ENCODE measurements at places on chromosomes 4 and X.

DNA sequence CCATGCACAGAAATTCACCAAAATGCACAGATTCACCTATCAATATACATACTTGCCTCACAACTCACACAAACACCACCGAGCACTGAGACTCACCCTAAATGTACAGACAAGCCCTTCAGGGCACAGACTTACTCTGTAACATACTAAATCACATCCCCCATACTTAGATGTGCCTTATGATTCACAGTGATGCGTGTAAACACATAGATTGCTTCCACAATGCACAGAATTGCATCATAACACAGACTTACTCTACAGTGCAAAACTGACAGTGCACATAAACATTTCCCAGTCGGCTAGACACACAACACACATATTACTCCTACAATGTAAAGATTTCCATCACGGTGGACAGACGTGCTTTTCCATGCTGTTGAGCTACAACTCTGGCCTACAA lies 6.2 kb downstream of the LINC00632 start:
- no peak overlapping the region for H3K4me3 ChIP-seq
- H3K36me3 ChIP-seq = no peaks in the 10 kb centered on the region
- H3K4me1 ChIP-seq = peaks cover 9% of the 10 kb centered on the region
- DNase-seq = no peak

DNA sequence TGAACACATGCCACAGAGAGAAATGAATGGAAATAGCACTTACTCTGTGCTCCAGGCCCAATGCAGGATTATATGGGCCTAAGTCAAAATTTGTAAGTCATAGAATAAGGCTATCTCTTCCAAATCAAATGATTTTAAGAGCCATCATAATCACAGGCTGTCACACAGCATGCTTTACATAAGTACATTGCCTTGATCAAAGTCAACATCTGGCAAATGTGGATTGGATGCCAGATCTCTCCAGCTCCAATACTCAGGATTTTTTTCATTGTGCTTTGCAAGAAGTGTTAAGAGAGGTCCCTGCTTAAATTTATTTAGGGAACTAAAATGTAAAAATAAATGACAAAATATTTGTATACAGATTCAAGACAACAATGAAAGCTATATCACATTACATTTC lies 299.9 kb downstream of the PRDM5 start:
- no peak overlapping the region for H3K4me3 ChIP-seq
- H3K27me3 ChIP-seq = no peaks in the 10 kb centered on the region
- H3K4me1 ChIP-seq = no peaks in the 10 kb centered on the region

GRCh38 chrX:2931612-2932011 lies 2.5 kb upstream of the ARSD start:
- no peak for DNase-seq
- H3K36me3 ChIP-seq = no peaks in the 10 kb centered on the region
- no peaks in the 10 kb centered on the region for H3K27me3 ChIP-seq
- H3K27ac ChIP-seq = no peak overlapping the region
- H3K4me3 ChIP-seq = no peak overlapping the region

- no peaks in the 10 kb centered on the region for H3K27me3 ChIP-seq
- H3K36me3 ChIP-seq = no peaks in the 10 kb centered on the region
- no peak for DNase-seq
Measured at GRCh38 chr4:98284640-98285046, 23.5 kb downstream of the RAP1GDS1 start.

DNA sequence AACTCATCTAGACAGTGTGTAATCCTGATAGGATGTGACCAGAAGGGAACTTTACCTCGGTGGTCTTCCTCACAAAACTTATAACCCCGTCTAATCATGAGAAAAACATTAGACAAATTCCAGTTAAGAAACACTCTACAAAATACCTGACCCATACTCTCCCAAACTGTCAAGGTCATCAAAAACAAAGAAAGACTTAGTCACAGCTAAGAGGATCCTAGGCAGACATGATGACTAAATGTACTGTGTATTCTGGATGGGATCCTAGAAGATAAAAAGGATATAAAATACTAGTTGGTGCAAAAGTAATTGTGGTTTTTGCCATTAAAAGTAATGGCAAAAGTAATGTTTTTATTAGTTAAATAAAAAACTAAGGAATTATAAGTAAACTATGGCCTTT lies 81.6 kb downstream of the DTHD1 start:
- no peaks in the 10 kb centered on the region for H3K27me3 ChIP-seq
- H3K4me3 ChIP-seq = no peak overlapping the region
- H3K36me3 ChIP-seq = no peaks in the 10 kb centered on the region

GRCh38 chrX:154000051-154000450 lies 19.7 kb downstream of the IRAK1 start:
- H3K36me3 ChIP-seq = no peaks in the 10 kb centered on the region
- DNase-seq = no peak
- no peak overlapping the region for H3K27ac ChIP-seq
- no peaks in the 10 kb centered on the region for H3K27me3 ChIP-seq

DNA sequence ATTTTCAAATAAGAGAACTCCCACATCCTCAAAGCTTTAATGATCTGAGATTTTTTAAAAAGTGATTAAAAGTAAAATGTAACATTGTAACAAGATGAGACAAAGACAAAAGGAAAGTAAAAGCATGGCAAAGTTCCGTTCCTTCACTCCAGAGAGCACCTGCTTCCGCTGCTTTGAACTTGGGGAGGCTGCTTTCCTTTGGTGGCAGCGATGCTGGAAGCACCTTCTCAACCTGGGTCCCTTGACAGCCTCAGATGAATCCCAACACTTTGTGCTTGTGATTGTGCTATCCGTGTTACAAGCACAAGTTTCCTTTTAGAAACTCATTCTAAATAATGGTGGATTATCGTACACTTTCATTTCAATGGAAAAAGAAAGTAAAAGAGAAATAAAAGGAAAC lies 59.7 kb downstream of the HADH start:
- peaks cover 2% of the 10 kb centered on the region for H3K27me3 ChIP-seq
- H3K4me3 ChIP-seq = no peak overlapping the region
- DNase-seq = no peak
- no peak overlapping the region for H3K27ac ChIP-seq

DNA sequence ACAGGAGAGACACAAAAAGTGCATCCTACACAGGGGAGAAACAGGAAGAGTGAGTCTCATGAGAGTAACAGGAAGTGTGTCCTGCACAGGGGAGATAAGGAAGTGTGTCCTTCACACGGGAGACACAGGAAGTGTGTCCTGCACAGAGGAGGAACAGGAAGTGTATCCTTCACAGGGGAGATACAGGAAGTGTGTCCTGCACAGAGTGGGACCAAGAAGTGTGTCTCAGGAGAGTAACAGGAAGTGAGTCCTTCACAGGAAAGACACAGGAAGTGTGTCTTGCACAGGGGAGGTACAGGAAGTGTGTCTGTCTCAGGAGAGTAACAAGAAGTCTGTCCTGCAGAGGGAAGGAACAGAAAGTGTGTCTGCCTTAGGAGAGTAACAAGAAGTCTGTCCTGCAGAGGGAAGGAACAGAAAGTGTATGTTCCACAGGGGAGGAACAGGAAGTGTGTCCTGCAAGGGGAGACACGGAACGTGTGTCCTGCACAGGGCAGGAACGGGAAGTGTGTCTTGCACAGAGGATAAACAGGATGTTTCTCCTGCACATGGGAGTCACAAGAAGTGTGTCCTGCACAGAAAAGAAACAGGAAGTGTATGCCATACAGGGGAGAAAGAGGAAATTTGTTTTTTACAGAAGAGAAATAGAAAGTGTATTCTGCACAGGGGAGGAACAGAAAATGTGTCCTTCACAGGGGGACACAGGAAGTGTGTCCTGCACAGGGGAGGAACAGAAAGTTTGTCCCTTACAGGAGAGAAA lies 102.0 kb downstream of the ARSF start:
- H3K27me3 ChIP-seq = no peaks in the 10 kb centered on the region
- no peak overlapping the region for H3K4me3 ChIP-seq
- H3K27ac ChIP-seq = no peak overlapping the region

GRCh38 chrX:24019448-24019847 lies 7.5 kb downstream of the KLHL15 start:
- no peaks in the 10 kb centered on the region for H3K27me3 ChIP-seq
- H3K4me1 ChIP-seq = peaks cover 3% of the 10 kb centered on the region
- no peaks in the 10 kb centered on the region for H3K36me3 ChIP-seq
- no peak overlapping the region for H3K27ac ChIP-seq
- peak; percentile 19 for DNase-seq

GRCh38 chrX:154727418-154727817 lies 23.5 kb downstream of the GAB3 start:
- no peaks in the 10 kb centered on the region for H3K27me3 ChIP-seq
- no peaks in the 10 kb centered on the region for H3K36me3 ChIP-seq
- no peak for DNase-seq
- H3K27ac ChIP-seq = peak overlapping the region; percentile 36
- H3K4me3 ChIP-seq = no peak overlapping the region

DNA sequence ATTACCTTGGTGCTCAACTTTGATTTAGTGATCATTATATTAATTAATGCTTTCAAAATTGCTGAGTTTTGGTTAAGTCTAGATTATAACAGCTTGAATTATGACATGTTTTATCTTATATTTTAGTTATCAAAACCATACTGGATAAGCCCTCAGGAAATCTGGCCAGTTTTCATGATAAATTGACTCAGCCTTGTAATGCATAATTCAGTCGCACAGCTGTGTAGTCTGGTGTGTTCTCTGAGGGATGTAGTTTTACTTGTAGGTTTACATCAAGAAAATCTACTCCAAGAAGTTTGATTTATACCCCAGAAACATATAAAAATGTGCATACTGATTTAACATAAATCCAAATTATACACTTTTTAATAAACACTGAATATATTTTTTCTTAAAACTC lies 477.5 kb downstream of the SPRY1 start:
- H3K27ac ChIP-seq = no peak overlapping the region
- DNase-seq = no peak
- H3K4me1 ChIP-seq = no peaks in the 10 kb centered on the region
- no peaks in the 10 kb centered on the region for H3K36me3 ChIP-seq

GRCh38 chrX:4181782-4182407 lies 468.4 kb upstream of the PRKX start:
- no peaks in the 10 kb centered on the region for H3K4me1 ChIP-seq
- H3K36me3 ChIP-seq = no peaks in the 10 kb centered on the region
- no peaks in the 10 kb centered on the region for H3K27me3 ChIP-seq

DNA sequence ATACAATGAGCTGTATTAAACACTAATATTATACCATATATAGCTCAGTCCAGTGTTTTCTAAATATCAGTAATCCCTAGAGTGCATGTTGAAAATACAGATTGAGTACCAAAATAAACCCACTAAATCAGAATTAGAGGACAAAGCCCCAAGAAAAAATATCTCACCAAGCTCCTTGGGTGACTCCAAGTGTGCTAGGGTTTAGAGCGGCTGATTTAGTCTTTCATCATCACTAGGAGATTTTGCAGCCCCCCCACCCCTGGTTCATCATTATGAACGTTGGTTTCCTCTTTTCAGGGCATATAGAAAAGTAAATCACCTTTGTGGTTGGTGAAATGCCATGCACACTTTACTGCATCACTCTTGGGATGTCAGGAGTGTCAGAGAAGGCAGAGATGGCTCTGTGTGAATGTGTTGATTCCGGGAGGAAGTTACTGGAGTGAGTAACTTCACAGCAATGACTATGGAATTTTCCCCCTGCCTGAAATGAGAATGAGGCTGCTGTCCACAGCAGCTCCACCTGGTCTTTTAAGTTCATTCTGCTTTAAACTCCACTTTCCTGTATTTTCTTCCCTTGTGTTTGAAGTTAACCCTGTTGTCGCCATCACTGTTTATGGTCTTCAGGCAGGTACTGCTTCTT lies 25.2 kb upstream of the ANAPC4 start:
- H3K36me3 ChIP-seq = peaks cover 2% of the 10 kb centered on the region
- H3K4me3 ChIP-seq = no peak overlapping the region
- H3K27ac ChIP-seq = no peak overlapping the region
- H3K27me3 ChIP-seq = no peaks in the 10 kb centered on the region

DNA sequence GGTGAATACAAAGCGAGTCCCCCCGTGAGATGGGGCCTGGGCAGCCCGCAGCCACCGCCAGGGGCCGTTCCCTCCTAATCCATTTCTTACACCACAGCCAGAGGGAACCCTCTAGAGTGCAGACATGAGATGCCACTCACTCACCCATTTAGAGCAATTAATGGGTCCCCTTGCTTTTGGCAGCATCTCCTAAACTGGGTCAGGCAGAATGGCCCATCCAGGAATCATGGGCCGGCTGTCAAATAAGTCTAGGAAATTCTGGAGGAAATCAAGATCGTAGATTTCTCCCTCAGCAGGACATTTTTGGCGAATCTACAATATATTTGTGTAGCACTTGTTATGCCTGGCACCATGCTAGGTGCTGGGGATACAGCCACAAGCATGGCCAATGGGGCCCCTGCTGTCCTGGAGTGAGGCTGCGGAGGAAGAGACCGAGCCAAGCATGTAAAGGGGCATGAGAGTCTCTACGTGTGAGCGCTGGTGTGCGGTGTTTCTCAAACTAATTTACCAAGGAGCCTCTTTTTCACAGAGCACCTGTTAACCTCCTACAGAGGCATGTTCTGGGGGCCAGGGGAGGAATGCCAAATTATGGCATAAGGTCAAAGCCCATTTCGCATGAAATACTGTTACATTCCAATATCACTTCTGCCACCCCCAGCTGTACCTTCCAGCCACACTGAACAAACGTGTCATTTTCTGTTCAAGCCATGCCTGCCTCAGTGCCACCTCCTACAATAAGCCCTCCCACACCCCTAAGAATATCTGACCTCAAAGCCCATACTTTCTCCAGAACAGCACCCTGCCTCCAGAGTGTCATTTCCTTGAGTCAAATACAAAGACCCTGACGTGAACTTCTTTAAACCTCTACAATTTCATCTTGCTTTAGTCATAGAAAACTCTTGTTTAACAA lies 28.1 kb upstream of the JAKMIP1 start:
- no peak overlapping the region for H3K27ac ChIP-seq
- no peaks in the 10 kb centered on the region for H3K4me1 ChIP-seq
- no peak overlapping the region for H3K4me3 ChIP-seq
- H3K27me3 ChIP-seq = peaks cover 2% of the 10 kb centered on the region
- no peaks in the 10 kb centered on the region for H3K36me3 ChIP-seq

DNA sequence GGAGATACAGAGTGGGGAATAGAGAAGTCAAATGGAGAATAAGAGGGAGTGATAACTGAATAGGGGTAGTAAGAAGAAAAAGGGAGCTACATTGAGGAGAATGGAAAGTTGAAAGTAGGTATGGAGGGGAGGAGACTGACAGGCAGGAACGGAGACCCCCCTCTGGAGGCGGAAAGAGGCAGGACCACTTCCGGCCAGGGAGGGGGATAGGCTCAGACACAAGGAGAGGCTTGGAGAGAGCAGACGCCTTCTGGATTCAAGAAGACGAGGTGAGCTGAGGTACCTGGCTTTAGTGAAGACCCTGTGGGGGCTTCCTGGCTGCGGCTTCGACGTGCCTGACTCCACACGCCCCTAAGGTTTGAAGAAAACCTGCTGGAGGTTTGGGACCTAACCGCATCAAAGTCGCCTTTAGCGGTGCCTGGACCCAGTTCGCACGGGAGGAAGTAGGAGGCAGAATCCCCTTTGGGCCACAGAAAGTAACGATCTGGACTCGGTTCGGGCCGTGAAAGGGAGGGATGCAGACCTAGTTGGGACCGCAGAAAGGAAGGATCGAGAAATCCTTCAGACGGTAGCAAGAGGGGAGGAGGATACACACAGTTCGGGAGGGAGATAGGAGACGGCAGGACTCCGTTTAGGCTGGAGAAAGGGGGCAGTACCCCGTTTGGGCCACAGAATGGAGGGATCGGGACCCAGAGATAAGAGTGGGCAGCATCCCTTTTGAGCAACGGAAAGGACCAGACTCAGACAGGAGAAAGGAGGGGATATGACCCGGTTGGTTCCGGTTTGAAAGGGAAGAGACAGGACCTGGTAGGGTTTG lies at the start of gene TRO:
Gene TRO, plus strand, starts transcription at position 215 of the 817 bp plus-strand sequence. CDS start 1,423 bp downstream, outside the sequence.
- H3K4me3 ChIP-seq = peak within 1 kb of the TSS; percentile 68
- peak within 1 kb of the TSS; percentile 65 for H3K27ac ChIP-seq
- H3K4me1 ChIP-seq = no peaks in the 10 kb centered on the region
- peak; percentile 22 for DNase-seq
- H3K27me3 ChIP-seq = no peaks in the 10 kb centered on the region

Measured in common myeloid progenitor, CD34-positive (primary cell).